Stimulated activated CD8-positive, alpha-beta memory T cell treated with anti-CD3 and anti-CD28 coated beads, Interleukin-7, amount 100 ng/mL, for 1 hour (primary cell): ENCODE measurements at places on chromosomes 16 and 17.

DNA sequence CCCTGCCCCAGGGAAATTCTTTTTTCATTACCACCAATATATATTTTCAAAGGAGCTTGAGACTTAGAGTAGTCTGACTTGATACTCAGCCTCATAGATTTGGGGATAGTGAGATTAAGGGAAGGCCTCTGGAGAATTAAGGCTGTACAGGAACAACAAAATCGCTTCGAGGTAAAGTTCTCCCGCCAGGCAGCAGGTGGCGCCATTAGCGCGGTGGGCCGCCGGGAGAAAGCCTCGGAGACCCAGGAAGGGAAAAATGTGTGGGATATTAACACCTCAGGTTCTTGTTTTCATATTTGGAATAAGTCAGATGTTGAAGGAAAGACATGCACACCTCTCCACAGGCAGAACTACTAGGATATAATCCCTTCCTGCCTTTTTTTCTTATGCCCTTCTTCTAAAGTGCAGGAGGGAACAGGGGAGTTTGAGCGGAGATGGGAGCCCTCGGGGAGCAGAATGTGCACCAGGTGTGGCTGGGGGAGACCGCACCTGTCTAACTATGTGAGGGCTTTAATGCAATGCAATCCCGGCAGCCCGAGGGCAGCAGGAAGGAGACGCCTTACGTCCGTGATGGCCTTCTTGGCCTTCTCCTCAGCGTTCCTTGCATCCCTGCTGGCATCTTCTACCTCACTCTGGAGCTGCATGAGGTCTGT, 25.9 kb downstream of the MYH3 start:
- DNase-seq: no peak

- no peak for DNase-seq
Observed at GRCh38 chr17:19558946-19559345, 25.3 kb downstream of the SLC47A1 start.

DNA sequence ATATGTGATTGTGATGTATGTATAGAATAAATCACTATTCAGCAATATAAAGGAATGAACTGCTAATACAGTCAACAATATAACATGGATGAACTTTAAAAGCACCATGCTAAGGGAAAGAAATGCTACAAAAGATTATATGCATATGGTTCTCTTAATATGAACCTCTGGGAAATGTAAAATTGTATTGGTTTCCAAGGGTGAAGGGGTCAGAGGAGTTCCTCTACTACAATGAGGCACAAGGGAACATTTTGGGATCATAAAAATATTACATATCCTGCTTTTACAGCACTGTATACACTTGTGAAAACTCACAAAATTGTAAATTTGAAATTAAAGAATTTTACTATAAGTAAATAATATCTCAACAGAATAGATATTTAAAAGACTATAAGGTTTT, 111.4 kb downstream of the CA10 start:
- DNase-seq: no peak

DNA sequence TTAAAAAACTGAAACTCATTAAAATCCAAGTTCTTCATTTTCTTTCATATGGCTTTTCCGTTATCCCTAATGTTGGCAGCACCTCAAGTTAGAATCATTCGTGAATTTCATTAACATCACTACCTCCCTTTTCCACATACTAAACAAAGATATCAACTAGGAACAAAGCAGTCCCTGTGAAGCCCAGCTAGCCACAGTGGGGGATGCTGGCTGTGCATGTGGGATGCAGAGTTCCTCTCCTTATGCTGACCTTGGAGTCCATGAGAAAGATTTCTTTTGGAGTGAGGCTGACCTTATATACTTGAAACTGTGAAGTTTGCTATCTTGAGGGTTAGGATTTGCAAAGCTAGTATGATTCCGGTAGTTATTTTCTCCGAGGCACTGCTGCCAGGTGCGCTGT, 117.6 kb downstream of the TANGO6 start:
- no peak for DNase-seq

GRCh38 chr17:73189417-73190099, 3.3 kb upstream of the COG1 start:
- DNase-seq: no peak

DNA sequence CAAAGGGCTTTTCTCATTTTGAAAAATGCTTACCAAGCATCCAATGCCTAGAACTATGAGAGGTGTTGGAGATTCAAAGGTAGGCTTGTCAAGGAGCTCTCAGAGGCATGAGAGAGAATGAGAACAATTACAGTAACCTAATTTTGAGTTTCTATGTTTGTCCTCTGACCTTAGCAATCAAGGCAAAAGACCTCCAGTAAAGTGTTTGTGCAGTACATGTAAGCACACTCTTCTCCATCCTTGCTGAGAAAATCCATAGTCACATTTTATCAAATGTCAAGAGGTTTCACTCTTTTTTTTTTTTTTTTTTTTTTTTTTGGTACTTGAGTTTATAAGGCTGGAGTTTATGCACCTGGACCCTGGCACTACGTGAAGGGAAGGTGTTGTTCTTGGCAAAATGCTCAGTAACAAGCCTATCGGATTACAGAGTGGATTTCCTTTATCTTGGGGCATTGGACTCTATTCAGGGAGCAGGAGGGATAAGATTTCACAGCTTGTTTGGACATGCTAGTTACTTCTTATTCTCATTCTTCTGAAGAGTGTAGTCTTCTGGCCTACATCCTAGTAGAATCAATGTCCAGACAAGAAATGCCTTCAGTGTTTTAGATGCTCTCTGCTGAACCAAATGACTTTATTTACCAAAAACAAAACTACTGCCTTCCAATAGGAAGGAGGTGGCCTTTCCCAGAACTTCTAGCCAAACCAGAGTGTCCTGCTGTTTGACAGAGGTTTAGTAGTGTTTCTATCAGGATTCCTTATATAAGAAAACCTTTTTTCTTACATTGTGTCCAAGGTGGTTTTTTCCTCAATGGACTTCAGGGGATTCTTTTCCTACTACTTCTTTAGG, 21.9 kb downstream of the KCNJ2 start:
- no peak for DNase-seq

- DNase-seq: no peak
Observed at GRCh38 chr17:76845541-76846017, 22.6 kb upstream of the MGAT5B start.

DNA sequence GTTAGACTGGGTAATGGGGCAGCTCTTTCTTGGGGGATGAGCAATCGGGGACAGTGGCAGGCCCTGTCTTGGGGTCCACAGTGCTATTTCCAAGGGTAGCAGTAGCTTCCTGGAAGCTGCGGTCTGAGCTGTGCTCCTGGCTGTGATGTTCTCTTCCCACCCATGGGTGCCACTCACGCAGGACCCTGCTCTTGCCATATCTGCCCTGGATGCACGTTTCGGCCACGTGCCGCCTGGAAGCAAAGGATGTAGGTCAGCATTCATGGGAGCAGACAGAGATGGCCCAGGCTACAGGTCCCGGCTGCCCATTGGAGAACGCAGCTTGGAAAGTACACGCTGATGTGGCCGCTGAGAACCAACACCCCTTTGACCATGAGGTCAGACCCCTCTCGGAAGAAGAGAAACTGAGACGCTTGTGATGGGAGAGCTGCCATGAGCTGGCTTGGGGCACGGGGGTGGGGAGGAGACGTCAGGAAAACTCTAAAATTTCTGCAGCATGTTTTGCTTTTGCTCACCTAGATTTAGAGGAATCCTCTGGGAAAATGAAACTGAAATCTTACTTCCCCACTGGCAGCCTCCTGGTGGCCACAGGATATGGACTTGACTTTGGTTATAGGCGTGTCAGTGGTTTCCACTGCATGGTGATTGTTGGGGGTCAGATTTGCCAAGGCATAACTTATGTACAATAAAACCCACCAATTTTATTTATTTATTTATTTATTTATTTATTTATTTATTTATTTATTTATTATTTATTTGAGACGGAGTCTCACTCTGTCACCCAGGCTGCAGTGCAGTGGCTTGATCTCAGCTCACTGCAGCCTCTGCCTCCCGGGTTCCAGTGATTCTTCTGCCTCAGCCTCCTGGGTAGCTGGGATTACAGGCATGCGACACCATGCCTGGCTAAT, 36.2 kb upstream of the IRF8 start:
- DNase-seq: no peak

DNA sequence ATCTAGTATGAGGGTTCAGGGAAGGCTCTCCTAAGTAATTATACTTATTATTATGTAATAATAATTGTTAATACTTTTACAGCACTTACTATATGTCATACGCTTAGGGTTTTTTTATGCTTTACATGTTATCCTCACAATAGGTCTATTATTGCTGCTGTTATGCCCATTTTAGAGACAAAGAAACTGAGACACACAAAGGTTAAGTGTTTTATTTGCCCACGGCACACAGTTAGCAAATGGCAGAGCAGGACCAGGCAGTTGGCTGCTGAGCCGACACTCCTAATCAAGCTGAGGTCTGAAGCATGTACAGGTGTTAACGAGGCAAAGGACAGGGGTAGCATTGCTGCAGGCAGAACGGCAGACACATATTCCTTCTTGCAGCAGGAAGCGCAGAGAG, 443.5 kb downstream of the GRIN2A start:
- DNase-seq: no peak

DNA sequence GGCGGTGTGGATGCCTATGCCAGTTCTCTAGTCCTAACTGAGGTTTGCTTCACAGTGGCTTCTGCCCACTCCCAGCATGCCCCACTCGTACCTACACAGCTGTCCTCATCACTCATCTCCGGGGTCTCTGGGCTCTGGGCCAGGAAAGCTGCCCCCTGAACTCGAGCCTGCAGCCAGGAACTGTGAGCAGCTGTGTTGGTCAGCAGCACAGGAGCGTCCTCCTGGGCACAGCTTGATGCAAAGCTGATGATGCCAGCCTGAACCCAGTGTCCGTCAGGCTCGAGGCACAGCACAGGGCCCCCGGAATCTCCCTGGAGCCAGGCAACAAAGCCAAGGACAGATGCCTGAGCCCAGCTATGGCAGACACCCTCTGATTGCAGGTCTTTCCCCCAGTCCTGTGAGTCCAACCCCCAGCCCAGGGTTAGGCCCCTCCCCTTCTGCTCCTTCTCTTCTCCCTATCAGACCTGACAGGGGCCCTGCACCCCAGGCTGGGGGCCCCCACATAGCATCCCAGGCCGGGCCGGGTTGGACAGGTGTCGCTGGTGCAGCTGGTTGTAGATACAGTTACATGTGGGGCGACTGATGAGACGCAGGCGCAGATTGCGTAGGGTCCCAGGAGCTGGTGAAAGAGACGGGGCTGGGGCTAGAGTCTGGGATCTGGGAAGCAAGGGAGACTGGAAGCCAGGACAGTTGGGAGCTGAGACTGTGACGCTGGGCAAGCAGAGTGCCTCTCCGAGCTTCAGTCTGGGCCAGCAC, 2.7 kb downstream of the PRSS53 start:
- no peak for DNase-seq
